NCI-H187 treated with DMSO at 0.1 percent for 48 hours (cell line): ENCODE measurements at places on chromosomes 6 and 20.

GRCh38 chr6:138593124-138593877, 94.0 kb upstream of the NHSL1 start:
- no peak for DNase-seq

GRCh38 chr6:74087899-74088298, 391.9 kb downstream of the CD109 start:
- DNase-seq: no peak

DNA sequence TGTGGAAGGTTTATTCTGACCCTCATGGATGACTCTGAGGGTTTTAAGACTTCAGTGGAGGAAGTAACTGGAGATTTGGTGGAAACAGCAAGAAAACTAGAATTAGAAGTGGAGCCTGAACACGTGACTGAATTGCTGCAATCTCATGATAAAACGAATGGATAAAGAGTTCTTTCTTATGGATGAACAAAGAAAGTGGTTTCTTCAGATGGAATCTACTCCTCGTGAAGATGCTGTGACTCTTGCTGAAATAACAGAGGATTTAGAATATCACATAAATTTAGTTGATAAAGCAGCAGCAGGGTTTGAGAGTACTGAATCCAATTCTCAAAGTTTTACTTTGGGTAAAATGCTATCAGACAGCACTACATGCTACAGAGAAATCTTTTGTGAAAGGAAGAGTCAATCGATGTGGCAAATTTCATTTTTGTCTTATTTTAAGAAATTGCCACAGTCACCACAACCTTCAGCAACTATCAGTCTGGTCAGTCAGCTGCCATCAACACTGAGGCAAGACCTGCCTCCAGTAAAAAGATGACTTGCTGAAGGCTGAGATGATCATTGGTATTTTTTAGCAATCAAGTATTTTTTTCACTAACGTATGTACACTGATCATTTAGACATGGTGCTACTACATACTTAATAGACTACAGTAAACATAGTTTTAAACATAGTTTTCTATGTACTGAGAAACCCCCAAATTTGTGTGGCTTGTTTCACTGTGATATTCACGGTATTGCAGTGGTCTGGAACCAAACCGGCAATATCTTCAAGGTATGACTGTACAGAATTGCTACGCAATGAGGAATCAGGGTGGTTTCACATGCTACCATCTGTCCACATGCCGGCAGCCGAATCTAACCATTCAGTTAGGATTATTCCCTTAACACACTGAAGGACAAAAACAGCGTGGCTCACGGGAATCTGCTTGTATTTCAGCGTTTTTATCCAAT, 149.0 kb downstream of the MYB start:
- DNase-seq: no peak

DNA sequence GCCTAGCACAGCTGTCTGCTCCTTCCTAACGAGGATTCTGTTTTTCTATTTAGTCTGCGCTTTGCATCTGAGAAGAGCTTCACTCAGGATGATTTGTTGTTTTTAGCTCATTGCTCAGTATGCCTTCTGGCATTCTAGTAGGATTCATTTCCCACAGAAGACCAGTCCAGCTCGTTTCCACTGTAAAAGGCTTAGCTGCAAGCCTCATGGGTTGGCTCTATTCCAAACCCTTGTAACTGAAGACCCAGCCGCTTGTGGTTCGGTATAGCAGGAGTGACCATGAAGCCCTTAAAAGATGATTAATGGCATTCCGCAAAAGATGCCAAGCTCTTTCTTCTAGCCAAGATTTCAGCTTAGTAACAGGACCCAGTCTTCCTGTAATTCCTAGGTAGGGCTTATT, 7.2 kb downstream of the ADGRF1 start:
- peak; percentile 75 for DNase-seq

DNA sequence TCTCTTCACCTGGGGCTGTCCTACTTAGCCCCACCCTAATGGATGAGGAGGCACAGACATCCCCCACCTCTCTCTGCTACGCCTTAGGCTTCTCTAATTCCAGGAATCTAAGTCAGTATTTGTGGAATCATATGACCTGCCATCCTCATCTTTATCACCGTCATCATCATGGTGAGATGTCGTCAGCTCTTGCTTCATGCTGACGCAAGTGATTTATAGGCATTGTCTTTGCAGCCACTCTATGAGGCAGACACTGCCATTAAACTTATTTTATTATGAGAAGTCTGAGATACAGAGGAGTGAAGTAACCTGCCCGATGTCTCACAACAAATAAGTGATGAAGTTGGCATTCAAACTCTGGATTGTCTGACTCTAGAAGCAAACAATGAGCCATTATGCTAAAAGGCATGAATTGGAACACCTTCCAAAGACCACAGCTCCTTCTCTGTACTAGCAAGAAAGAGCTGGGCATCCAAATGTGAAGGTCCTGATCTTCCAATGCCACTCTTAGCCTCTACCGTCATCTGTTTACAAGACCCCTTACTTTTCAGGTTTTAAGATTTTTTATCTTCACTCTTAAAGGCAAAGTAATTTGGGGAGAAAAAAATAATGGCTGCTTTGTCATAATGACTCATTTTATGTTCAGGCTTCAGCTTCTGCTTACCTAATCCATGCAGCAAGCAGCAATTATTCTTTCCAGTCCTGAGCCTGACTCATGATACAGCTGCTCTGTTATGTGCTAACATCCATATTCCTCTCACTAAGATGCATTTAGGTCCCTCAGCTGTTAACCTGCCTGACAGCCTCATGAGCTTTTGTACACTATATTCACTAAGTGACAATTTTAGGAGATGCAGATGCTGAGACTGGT, 113.7 kb upstream of the BCLAF1 start:
- DNase-seq: no peak

DNA sequence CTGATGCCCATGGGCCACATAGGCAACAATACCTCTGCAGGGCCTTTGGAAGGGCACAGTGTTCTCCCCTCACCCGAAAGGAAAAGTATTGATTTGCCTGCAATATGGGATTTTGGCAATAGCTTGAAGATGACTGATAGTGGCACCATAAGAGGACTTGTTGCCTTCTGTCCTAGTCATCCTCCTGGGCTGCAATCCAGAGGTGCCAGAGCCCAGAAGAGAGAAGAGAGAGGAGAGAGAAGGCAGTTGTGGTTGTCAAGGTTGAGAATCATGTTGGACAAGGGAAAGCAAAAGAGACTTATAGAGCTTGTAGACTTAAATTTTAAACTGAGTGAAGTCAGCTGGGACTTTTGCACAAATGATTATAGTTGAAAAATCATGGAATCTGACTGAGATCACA, 14.6 kb downstream of the HDGFL1 start:
- no peak for DNase-seq

- no peak for DNase-seq
Measured at GRCh38 chr20:6764619-6765018, 2.9 kb upstream of the BMP2 start.

- DNase-seq: no peak
Measured at GRCh38 chr6:43912598-43913371, 142.8 kb downstream of the VEGFA start.

DNA sequence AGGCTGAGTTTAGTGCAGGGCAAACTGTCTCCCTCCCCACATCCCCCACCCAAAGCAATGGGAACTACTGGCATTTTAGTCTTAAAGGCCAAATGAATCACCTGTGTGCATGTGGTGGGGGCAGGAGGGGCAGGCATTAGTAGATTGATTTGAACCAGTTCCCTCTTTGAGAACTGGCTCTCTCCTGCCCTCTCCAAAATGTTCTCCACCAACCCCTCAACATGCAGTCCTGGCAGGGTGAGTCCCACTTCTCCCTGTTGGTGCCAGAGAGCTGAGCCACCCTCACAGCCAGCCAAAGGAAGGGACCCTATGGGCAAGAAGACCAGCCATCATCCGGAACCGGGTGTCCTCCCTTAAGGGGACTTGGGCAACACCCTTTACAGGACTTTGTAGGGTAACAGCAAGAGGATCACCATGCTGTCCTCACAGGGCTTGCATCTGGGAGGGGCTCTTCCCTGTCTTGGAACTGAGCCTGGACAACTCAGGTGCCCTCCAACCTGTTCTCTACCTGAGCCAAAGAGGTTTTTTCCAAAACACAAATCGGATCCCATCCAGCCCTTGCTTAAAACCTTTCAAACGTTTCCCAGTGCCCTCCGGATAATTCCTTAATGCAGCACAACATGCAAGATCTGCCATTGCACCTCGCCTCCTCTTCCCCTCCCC, 80.6 kb downstream of the MRPL14 start:
- no peak for DNase-seq

DNA sequence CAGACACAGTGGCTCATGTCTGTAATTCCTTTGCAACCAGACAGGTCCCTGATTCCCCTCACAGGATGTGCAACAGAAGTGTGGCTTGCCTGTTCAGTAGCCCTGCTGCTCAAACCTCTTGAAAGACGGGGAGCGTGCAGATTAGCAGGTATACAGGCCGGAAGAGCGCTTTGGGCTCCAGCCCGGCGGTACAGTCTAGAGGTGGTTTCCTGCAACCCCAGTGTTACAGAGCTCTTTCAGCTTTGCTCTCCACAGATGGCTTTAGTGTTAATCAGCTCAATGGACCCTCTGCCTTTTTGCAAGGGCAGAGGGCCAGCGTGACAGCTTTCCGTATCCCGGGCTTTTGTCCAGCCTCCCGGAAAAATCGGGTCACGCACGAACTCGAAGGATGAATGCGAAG, 67.2 kb upstream of the TNFRSF21 start:
- DNase-seq: no peak

GRCh38 chr6:26270486-26270861, 94.5 kb upstream of the BTN3A2 start:
- DNase-seq: no peak

- no peak for DNase-seq
Measured at GRCh38 chr6:75852721-75853120, 103.7 kb downstream of the MYO6 start.

DNA sequence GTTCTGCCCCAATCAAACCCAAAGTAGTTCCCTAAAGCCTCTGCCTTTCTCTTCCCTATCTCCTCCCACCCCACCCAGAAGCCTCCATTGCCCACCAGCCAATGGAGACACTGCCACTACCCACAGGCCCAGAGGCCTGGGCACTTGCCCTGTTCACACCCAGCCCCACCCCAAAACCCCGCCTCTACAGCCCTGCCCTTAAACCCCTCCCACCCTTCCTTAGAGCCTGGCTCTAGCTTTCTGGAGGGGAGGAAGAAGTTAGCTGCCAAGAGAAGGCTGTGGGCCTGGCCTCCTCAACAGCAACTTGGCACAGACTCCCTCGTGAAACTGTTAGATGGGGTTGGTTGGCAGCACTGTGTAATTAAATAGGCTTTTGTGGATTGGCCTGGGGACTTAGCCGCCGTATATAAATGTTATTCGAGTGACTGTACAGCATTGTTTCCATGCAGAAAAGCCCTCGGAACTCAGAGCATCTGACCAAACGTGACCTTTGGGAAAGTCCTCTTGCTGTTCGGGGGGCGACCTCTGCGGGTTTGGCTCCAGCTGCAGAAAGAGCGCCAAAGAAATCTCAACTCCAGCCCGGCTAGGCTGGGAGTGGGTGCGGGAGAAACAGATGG, 31.4 kb downstream of the COL11A2 start:
- DNase-seq: no peak

DNA sequence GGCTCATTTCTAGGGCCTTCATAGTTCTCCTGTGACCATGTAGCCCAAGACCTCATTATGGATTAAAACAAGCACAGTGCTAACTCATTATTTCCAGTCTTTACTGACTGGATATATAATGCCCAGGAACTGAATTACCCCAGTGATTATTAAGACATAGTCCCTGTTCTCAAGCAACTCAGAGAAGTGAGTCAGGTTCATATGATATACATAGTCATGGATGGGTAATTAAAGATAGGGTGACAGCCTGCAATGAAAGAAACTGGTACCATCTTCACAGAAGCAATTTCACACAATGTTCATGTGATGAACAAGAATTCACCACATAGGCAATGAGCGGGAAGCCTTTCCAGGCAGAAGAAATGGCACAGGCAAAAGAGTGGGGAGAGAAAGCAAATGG, 3.5 kb downstream of the TRIM27 start:
- DNase-seq: no peak

DNA sequence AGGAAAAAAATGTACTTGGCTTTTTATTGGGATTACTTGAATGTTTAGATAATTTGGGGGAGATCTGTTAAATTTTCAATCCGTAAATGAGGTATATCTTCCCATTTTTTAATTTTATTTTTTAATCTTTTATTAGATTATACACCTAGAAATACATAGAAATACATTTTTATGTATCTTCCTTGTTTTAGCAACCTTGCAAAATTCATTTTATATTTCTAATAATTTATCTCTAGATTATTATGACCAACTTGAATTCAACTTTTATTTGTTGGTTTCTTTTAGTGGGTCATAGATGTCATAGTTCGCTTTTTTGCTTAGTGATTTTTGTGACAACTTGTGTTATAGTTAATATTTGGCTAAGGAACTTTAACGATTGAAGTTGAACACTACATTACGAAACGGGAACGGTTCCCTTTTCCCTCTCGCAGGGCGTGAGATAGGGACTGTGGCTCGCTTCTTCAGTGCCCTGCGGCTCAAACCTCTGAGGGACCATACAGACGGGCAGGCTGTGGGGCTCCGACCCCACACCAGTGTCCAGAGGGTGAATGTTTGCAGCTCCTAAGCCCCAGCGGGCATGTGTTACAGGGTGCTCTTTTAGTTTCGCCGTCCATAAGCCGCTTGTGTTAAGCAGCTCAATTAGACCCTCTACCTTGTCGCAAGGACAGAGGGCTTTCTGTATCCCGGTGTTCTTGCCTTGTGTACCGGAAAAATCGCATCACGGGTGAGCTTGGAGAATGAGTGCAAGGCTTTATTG, 53.8 kb downstream of the PRND start:
- DNase-seq: no peak

GRCh38 chr20:3166913-3167342, 6.4 kb downstream of the LZTS3 start:
- DNase-seq: no peak

- DNase-seq: no peak
Measured at GRCh38 chr20:60087563-60088105, 129.4 kb downstream of the CDH26 start.

DNA sequence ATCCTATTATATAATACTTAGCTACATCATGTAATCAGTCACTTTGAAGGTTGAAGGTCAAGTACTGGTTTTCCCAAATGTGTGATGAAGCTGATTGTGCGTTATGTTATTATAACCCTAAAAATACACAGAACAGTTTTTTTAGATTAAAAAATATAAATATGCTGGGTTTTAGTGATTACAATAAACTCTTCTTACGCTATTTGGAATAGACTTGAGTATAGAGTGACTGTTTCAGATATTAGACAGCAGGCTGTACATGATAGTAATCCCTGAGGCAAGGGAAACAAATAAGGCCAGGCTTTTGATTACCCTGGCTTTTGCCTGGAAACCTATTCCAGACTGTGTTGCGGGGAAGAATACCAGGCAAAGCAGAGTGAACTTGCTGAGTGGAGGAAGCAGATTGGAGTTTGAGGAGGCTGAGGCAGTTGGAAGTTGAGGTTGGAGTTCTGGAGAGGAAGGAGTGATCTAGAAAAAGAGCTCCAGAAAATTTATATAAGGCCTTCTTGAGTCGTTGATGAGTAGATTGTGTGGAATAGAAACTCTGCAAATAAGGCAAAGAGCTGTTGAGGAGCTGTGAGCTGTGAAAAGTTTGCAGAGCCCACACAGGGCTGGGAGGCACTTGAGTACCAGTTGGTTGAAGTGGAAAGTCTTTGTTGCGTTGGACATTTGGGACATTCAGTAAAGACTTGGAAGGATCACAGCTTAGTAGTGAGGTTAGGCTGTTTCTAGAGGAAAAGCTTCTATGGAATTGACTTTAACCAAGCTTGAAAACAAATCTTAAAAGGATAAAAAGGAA, 26.4 kb downstream of the MAP3K4 start:
- no peak for DNase-seq
